ENCODE measurements at places on chromosomes 7 and 10. TPM values are rescaled to one million over a fixed set of nuclear protein-coding genes. Genes with fewer than 3 reads are reported as not detected.

AZGP1 gene
- total RNA-seq: 46.5 TPM

GRCh38 chr7:89001306-89001705 is 205.8 kb upstream of the TEX47 start:
- DNase-seq: no peak

GRCh38 chr10:30979956-30980355 is 51.7 kb downstream of the ZNF438 start:
- DNase-seq: no peak

DNA sequence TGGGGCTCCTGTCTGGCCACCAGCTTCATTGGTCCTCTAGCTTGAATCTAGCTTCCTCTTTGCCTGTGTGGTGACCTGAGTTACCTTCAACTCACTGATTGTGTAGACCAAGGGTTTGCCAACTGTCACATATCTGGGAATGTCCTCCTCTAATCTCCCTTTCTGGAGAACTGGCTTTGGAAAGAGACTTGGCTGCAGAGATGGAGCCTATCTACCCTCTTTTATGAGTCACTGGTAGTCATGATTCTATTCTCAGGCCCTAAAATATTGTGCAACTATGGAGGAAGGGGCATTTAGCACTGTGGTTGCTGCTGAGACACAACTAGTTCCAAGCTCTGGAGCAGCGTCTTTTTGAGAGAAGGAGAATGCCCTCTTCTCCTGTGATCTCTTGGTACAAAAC is 691.3 kb downstream of the KCNMA1 start:
- DNase-seq: no peak

GPC2 gene
- not detected for total RNA-seq

DNA sequence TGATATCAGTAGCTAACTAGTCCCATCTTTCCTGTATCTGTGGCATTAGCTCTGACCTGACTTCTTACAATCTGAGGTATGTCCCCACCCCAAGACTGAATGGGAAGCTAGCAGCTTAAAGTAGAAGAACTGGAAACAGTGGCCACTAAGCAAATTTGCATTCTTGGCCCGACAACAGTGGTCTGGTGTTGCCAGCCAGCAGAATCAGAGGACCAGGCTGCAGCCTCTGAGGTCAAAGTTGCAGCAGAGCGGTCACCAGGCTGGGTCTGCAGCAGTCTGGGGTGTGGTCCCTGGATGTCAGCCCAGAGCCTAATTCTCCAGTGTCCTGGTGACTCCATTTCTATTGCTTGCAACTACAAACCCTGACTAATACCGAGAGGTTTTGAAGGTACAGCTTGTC is 26.3 kb downstream of the FAM107B start:
- DNase-seq: peak; percentile 75

DNA sequence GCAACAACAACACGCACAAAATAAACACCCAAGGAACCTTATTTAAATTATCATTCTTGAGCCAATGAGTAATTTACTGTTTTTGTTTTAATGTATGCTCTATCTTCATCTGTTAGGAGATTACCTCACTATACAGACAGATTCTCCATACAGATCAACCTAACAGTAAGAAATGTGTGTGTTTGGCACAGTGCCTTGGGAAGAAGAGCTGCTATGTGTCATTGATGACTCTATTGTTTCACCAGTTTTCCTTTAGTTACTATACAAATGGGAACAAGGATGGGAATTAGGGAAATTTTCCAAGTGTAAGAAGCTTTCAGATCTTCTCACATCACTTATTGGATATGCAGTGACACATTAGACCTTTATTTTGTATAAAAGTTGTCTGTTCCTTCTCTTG is 640.3 kb downstream of the NRG3 start:
- no peak for DNase-seq

DNA sequence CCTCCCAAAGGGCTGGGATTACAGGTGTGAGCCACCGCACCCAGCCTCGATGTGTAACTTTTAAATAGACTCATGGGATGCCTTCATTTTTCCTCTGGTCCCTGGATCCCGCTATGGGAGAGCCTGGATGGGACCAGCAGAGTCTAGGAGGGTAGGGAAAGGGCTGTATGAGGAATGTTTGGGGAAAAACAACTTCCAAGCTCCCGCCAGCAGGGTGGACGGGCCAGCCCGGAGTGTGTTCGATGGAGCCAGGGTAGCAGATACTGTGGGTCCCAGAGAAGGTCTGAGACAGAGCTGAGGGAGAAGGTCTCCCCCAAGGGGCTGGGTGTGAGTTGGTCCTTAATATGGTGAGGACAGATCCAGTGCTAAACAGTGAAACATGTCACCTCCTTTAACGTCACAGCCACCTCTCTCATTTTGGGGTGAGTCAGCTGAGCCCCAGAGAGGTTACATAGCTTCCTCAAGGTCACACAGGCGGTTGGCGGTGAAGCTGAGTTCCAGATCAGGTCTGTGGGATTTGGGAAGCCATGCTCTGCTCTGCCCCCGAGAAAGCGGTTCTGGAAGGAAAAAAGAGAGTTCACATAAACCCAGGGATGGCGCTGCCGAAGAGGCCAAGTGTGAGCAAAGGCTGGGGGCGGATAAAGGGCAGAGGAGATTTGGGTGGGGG is 66.4 kb downstream of the MYL10 start:
- no peak for DNase-seq

SLC16A12 gene
- total RNA-seq: 10.0 TPM

DNA sequence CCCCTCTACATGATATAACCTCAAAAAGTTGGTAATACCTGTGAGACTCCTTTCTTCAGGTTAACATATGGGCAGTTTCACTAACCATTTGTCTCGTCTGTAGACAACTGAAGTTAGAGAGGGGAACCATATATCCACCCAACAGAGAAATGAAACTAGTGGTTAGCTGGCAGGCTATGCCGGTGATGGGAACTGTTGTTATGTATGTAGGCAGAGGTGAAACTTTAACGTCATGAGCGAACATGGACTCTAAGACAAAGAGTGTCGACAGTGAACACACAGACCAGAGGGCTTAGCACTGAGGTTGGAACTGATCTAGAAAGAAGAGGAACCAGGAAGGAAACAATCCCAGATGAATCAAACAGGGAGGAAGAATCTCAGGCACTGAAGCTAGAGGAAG is 112.4 kb downstream of the ELMO1 start:
- no peak for DNase-seq

CFAP70 gene
- total RNA-seq: 1.1 TPM

Measured in right atrium auricular region (tissue), 2 donors.